ENCODE measurements at places on chromosomes 4 and X. TPM values are rescaled to one million over a fixed set of nuclear protein-coding genes. Genes with fewer than 3 reads are reported as not detected.

Gene PLK4
- 10.9 TPM for total RNA-seq

Gene NPNT
- total RNA-seq, result not detected

Gene SAGE1
- not detected for total RNA-seq

Gene TLR3
- total RNA-seq, result 3.7 TPM

Gene C4orf51
- not detected for total RNA-seq

Gene VEGFD
- not detected for total RNA-seq

Gene ABCG2
- 1.0 TPM for total RNA-seq

Gene XKRX
- 0.26 TPM for total RNA-seq

Gene SSX2B
- not detected for total RNA-seq

Gene ETDB
- not detected for total RNA-seq

Gene NRK
- 16.9 TPM for total RNA-seq

Gene LRAT
- 2.1 TPM for total RNA-seq

Gene AMTN
- total RNA-seq, result not detected

Gene MRFAP1L1
- total RNA-seq, result 52.2 TPM

Gene SPANXN5
- total RNA-seq, result not detected

Gene CORIN
- total RNA-seq, result 0.48 TPM

Gene SRPX2
- total RNA-seq, result 79.9 TPM

Gene TET2
- 5.6 TPM for total RNA-seq

Gene MTMR8
- 0.08 TPM for total RNA-seq
